ENCODE measurements at places on chromosomes 2 and 18.
A peak's percentile ranks its signal among the peaks of the same experiment; 100 is the strongest.

GRCh38 chr18:79690071-79690470, 10.5 kb downstream of the CTDP1 start:
- no peak for DNase-seq

- no peak for DNase-seq
Observed at GRCh38 chr2:189836644-189837043, 52.4 kb downstream of the PMS1 start.

GRCh38 chr2:49165662-49166061, 11.3 kb upstream of the FSHR start:
- DNase-seq: no peak

- no peak for DNase-seq
Observed at GRCh38 chr2:113137827-113138226, 10.4 kb downstream of the IL1RN start.

DNA sequence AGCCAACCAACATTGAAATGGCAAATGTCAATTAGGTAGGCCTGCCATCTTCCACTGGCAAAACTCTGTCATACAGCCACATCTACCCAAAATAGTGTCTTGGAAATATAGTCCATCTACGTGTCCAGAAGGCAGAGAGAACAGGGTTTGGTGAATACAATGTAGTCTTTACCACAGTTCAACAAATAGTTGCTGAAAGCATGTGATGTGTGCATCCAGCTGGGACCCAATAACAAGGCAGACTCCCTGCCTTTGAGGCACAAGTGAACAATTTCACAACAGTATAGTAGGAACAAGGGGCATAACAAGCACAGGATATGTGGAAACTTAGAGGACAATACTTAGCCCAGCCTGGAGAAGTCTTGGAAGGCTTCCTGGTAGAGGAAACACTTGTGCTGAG, 72.6 kb downstream of the EVA1A start:
- no peak for DNase-seq

GRCh38 chr2:185137700-185138099, 539.4 kb downstream of the ZNF804A start:
- DNase-seq: no peak

DNA sequence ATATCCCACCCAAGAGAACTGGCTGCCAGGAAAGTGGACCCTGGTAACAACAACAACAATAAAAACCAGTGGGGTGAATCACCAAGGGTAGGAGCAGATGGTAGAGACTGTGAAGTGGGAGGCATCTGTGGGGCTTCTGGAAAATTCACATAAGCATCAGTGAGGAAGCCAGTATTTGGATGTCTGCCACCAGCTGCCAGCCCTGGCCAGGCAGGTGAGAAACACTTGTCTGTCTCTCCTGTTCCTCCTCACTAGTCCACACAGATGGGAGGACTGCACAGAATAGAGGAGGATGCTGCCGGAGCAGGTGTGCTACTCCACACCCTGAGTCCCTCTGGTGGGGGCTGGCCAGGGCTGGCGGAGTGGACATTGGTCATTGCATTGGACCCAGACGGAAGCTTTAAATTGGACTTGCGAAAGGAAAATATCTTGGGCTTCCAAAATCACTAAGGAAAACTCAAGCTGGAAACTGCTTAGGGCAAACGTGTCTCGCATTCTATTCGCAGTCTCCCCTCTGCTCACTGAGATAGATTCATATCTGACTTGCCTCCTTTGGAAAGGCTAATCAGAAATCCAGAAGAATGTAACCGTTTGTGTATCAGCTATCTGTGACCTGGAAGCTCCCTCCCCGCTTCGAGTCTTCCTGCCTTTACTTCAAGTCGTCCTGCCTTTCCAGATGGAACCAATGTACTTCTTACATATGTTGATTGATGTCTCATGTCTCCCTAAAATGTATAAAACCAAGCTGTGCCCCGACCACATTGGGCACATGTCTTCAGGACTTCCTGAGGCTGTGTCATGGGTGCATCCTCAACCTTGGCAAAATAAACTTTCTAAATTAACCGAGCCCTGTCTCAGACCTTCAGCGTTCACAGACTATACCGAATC, 69.1 kb downstream of the NAB1 start:
- DNase-seq: no peak

GRCh38 chr2:150047620-150048222, 439.7 kb downstream of the RND3 start:
- no peak for DNase-seq

GRCh38 chr2:125643128-125643527, 1012.8 kb upstream of the GYPC start:
- no peak for DNase-seq

GRCh38 chr2:28956890-28957289, 24.2 kb upstream of the TOGARAM2 start:
- DNase-seq: no peak

GRCh38 chr18:22293417-22293816, 124.0 kb downstream of the GATA6 start:
- DNase-seq: no peak

- no peak for DNase-seq
Observed at GRCh38 chr2:26523750-26524149, 45.8 kb upstream of the OTOF start.

- DNase-seq: peak; percentile 38
Observed at GRCh38 chr2:10036095-10036884, 7.1 kb upstream of the KLF11 start.

DNA sequence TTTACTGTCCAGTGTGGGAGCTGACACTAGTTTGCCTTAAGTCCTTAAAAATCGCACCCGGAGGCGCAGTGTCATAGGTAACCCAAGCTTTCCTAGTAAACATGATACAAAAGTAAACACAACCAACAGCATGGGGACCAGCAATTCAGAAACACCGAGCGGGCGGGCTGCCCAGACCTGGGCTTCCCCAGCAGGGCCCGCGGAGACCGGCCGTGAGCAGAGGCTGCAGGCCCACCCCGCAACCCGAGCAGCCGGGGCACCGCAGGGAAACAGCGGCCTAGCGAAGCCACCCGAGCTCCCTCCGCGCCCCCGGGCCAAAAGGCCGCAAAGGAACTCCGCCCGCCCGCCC, 296 bp downstream of the TTC21B start:
- DNase-seq: no peak

GRCh38 chr2:231351648-231352047, 43.9 kb upstream of the B3GNT7 start:
- DNase-seq: no peak

- DNase-seq: no peak
Observed at GRCh38 chr2:128566671-128567070, 248.0 kb upstream of the HS6ST1 start.

DNA sequence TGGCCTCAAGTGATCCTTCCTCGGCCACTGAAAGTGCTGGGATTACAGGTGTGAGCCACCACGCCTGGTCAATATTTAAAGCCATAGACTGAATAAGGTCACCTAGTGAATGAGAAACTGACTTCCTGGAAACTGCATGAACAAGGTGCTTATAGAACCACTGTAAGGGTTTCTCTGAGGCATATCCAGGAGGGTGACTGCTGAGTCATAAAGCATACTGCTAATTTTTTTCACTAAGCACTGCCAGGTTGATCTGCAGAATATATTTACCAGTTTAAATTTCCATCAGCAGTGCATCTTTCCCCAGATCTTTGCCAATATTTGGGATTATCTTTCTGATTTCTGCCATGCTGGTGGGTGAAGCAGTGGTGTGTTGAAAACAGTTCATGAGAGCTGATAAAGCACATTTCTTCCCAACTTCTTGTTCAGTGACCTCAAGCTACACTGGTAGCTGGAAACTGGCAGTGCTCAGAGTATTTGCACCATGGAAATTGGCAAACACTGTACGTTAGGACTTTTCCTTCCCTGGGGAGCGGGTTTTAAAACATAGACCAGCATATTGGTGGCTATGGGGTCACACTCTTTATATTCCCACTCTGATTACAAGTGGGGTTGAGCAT, 4.2 kb upstream of the CLIP4 start:
- DNase-seq: no peak

GRCh38 chr2:5845798-5846330, 153.7 kb downstream of the SOX11 start:
- DNase-seq: no peak

- DNase-seq: no peak
Observed at GRCh38 chr2:190862571-190862991, 18.0 kb upstream of the GLS start.

DNA sequence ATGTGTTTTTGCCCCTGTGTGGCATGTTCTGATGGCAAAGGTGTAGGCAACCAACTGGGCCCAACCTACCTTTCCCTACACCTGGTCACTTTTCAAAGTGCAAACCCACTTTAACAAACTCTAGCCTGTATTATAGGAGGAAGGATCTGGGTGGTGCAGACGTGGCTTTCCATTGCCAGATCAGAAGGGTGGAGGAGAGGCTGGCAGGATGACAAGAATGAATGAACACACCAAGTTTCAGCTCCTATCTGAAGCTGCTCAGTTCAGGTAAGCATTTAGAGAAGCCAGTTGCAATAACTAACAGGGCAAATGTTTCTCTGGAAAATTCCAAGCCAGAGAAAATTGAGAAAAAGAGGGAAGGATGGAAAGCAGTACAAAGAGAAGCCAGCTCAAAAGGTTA, 707 bp upstream of the SERPINB7 start:
- no peak for DNase-seq

DNA sequence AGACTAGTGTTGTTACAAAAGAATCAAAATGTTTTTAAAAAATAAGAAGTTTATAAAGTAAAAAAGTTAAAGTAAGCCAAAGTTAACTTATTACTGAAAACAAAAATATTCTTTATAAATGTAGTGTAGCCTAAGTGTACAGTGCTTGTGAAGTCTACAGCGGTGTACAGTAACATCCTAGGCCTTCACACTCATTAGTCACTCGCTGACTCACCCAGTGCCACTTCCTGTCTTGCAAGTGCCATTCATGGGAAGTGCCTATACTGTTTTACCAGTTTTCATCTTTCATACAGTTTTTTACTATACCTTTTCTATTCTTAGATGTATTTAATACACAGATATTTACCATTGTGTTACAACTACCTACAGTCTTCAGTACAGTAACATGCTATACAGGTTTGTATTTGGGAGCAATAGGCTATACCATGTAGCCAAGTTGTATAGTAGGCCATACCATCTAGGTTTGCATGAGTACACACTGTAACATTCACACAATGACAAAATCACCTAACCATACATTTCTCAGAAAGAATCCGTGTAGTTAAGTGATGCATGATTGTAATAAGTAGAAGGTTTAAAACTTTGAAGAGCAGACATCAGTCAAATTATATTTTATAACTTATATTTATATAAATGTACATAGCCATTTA, 13.4 kb downstream of the SERPINB7 start:
- peak; percentile 29 for DNase-seq

GRCh38 chr2:119476301-119477112, 44.9 kb downstream of the TMEM37 start:
- DNase-seq: peak; percentile 31

DNA sequence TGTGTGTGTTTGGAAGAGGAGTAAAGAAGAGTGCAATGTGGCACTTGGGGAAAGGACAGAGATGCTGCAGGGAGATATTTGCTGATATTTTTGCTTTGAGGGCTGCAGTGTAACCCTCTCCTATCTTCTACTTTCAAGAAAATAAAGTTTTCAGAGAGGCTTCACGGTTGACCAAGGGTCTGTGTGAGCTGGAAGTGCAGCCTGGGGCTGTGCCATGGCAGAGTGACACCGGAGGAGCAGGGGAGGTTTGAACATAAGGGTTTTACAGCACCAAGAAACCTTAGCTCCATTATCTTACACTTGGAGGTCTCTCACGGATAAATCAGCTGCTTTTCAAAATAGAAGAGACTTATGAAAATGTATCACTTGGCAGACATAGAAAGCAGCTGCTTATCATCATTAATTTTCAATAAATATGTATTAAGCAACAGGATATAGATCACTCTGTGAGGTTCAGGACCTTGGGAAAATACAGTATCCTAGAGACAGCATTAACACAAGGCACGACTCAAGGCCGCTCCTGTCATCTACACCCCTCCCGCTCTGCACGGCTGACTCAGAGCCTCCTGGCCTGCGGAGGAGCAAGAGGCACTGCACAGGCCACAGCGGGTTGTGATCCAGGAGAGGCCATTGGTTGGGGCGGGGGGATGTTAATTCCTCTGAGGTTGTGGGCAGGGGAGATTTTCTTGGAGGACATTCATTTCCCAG, 127.8 kb downstream of the COPS8 start:
- no peak for DNase-seq

DNA sequence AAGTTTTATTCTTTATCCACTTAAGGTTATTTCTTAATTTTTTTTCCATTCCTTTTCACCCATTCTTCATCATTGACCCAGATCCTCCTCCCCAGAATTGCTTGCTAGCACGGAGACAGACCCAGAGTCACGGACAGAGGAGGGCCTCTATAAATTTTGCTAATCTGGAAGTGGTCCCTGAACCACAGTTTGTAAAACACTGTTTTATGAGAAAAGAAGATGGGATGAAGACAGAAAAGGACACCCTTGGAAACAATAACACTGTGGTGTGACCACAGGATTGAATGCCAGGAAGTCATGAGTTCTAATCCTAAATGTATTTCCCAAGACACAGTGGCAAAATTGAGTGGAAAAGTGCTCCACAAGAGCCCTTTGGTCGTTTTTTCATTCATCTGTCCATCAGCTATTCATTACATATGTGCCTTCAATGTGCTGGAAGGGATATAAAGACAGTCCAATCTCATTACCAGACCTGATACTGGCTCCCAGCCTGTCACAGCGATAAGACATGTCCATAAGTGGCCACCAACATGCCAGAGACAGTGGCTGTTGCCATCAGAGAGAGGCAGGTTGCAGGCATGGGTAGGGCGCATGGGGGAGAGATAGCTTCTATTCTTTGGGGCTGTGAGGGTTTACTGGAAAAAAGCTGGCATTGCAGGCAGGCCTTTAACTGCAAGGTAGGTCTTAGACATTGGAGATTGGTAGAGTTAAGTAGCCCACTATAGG, 175.2 kb upstream of the ALPP start:
- no peak for DNase-seq
